Spleen (tissue), 13 donors: ENCODE measurements at places on chromosomes 16 and 17. TPM values are rescaled to one million over a fixed set of nuclear protein-coding genes. Genes with fewer than 3 reads are reported as not detected.

SLC12A3 gene
- total RNA-seq: 0.42 TPM

GRCh38 chr17:34151102-34151501 is 104.0 kb upstream of the CCL2 start:
- DNase-seq: no peak

DNA sequence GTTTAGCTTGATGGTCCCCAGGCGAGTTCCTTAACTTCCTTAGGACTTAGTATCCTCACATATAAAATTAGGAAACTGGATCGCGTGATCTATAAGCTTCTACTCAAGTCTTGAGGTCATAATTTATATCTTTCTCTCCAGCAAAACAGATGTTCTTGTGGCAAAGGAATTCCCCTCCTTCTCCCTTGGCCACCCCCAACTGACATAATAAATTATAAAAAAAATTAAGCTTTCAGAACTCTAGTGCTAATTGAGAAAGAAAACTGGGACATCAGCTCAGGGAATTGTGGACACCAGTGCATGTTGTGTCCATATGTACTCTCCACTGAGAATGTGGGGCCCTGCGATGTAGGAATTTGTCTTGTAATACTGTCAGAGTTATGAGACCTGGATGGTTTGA is 13.5 kb downstream of the GNAO1 start:
- no peak for DNase-seq

DNA sequence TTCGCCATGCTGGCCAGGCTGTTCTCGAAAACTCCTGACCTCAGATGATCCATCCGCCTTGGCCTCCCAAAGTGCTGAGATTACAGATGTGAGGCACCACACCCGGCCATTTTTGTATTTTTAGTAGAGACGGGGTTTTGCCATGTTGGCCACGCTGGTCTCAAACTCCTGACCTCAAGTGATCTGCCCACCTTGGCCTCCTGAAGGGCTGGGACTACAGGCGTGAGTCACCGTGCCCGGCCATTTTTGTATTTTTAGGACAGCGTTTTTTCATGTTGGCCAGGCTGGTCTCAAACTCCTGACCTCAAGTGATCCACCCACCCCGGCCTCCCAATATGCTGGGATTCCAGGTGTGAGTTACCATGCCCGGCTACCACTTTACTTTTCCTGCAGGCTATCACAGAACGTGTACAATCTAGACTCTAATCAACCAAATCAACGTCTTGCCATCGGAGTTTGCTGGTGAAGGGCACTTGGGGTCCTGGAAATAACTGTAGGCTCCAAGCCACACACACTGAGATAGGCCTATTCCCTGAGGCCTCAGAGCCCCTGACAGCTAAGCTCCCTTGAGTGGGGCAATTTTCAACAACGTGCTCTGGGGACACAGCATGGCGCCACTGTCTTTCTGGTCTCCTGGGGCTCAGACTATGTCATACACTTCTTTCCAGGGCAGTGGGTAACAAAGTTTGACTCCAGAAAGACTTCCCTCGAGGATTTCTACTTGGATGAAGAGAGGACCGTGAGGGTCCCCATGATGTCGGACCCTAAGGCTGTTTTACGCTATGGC is 12.7 kb downstream of the SERPINF1 start:
- no peak for DNase-seq

- DNase-seq: no peak
Observed at GRCh38 chr16:30850246-30850645, 43.6 kb downstream of the BCL7C start.

DNA sequence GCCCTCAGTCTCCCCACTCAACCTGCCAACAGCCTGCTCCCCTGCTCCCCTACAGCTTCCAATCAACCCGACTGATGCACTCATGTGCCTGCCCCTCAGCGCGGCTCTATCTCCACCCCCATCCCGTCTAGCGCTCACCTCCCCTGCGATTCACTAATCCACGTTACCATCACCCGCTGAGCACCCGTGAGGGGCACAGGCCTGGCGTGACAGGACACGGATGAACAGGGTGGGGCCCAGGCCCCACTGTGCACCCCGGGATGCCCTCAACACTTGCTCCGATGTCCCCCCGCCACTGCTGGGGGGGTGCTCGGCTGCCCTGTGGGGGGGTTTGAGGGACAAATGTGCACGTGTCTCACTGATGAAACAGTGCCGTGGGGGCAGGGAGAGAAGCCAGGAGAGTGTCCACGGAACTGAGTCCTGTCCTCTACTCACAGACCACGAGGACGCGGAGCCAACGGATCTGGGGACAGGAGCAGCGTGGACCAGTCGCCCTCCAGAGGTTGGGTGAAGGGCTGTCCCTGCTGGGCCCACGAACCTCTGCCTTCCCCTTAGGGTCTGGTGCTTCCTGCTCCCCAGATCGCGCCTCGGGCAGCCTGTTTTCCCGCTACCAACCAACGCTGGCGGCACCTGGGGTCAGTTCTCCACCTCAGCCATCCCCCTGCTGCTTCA is 66.7 kb downstream of the RPH3AL start:
- DNase-seq: peak; percentile 55

- DNase-seq: peak; percentile 21
Observed at GRCh38 chr16:31194898-31195297, 7.7 kb downstream of the PYCARD start.

GRCh38 chr17:7842380-7843256 is 8.6 kb downstream of the KDM6B start:
- DNase-seq: peak; percentile 96
